ENCODE measurements at places on chromosomes 3 and 15.

GRCh38 chr3:147572970-147573340, 163.8 kb downstream of the ZIC1 start:
- no peak for DNase-seq

GRCh38 chr3:59064728-59065127, 14.9 kb upstream of the CFAP20DC start:
- no peak for DNase-seq

DNA sequence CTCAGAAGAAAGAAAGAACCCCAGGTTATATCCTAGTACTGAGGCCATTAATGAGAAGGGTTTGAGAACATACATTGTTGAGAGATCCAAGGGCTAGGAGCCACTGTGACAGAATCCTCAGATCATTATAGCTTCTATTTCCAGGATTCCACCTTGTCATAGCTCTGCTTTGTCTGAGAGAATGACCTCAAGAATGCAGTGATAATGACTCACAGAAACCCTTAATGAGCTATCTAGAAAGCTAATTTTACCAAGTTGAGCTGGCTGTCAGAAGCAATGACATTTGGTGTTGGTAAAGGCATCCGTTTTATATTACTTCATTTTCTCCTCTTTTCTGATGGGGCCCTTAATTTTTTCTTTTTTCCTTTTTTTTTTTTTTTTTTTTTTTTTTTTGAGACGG, 10.9 kb downstream of the TRIP4 start:
- DNase-seq = no peak

GRCh38 chr3:14806641-14807263, 12.0 kb upstream of the FGD5 start:
- DNase-seq = no peak

All from stimulated activated CD8-positive, alpha-beta memory T cell treated with anti-CD3 and anti-CD28 coated beads, Interleukin-15, amount 100 ng/mL, for 1 hour (primary cell).